ENCODE measurements at places on chromosomes 2 and 18.

DNA sequence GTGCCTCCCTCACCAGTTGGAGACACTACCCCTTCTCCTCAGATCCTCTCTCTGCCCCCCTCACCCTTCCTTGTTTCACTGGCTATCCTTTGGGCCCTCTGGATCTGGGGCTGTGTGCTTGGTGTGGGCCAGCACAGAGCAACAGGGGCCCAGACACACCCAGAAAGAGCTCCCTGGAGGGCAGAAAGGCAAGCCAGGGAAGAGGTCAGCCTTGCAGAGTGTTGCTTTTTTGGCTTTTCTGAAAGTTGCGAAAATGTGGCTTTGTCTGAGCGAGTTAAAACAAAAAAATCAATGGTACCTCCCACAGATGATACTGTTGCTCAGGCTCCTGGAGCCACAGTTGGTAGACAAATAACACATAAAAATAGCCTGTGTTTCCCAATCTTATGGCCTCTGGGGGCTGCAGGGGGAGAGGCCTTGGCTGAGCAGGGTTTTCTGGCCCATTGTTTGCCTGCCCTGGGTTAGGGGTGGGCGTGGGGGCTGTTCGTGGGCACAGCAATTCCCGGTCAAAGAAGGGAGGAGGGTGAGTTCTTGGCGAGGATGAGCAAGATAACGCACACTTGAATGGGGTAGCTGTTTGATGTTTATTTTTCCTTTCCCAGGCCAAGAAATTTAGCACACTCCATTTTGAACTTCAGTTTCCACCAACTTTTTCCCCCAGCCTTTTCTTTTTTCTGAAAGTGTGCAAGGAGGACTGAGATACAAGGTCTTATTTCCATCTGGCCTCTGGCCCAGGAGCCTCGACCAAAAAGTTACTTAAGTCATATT, 167.0 kb upstream of the HAAO start:
- peak; percentile 70 for DNase-seq

DNA sequence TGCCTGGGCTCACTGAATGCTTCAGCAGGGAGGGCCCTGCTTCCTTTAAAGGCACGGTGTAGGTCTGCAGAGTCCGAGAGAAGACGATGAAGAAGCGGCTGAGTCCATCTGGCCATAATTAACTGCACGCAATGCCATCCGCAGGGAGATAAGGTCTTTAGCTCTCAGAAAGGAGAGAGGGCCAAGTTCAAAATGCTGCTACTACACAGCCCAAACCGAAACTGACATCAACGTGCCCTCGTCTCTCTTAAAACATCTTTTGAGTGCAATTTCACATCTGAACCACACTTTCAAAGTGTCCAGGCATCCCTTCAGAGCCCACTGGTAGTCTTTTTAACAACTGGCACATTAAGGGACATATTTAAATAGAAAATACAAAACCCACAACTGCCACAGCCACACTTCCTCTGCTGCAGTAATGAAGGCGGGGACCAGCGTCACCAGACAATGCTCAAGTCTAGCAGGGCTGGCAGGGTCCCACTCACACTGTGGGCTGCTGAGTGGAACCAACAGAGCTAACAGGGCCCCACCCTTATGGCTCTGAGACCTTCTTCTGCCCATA, 35.8 kb downstream of the ST3GAL5 start:
- DNase-seq: peak; percentile 76

DNA sequence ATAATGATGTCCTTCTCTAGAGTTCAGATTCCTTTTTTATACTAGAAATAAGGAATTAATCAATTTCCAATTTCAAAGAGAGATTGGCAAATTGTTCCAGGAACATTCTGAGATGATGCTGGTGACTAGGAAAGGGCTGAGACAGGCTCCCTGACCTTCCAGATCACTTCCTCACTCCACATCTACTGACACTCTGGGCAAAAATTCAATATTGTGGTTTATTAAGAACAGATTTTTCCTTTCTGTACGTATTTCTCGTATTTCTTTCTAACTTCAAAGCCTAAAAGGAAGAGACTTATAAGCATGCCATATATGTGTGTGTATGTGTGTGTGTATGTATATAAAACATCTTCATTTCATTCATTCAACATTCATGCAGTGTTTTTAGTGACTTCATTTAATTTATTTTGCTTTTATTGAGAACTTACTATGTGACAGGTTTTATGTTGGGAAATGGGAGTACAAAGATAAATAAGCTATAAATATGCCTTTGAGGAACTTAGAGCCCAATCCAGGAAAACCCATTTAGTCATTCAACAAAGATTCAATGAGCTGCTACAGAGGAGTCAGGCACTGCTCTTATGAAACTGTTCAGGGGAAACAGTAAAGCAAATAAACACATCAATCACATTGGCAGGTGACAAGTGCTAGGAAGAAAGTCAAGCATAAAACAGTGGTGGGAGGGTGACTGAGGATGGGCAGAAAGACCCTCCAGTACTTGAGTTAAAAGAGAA, 137.9 kb downstream of the RDH14 start:
- DNase-seq: peak; percentile 25

DNA sequence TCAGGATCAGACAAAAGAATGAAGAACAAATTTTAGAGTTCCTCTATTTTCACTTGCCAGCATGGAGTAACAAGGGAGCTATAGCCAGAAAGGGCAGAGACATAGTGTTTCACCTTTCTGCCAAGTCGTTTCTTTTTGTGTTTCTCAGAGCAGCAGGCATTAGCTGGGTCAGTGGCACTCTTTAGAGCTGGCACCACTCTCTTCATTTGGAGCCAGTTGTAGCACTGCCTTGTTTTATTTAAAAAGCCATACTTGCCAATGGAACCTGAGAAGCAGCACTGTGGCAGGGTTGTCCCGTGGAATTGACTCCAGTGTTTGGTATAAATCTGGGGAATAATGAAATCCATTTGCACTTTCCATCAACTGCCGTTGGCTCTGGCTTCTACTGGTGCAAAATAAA, 64.0 kb downstream of the LRRTM4 start:
- no peak for DNase-seq

DNA sequence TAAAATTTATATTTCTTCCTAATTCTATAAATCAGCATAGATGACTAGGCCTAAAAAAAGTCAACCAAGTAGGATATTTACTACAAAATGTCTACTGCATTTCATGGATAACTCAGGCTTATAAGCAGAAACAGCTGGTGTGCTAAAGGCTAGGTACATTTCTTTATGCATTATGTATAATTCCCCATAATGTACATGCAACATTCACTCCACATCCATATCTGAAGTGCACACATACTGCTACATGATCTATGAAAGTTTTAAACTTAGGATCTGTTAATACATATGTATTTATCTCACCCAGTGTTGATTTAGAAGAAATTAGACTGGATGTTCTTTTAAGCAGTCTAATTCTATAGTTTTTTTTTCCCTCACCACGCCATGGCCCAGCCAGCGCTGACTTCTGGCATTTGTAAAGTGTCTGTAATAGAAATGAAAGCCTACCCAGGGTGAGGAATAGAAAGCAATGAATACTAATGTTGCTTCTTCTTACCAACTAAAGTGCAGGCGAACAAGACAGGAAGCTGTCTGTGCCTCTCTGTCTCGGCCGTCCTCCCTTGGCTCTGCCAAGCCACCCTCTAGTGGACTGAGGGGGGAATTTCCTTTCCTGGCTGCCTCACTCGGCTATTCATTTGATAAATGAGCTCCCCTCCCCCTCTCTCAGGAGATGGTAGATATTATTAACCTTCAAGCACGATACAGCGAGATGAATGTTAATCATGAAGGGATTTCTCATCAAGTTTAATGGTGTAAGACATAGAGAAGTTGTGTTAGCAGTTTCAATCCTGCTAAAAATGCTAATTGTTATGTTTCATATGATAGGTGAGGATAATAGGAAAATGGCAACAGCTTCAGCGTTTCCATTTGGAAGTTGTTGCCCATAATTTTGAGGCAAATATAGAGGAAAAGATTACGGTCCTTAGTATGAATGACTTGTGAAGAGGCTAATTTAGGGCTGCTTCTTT, 384.5 kb downstream of the MTX2 start:
- peak; percentile 91 for DNase-seq

DNA sequence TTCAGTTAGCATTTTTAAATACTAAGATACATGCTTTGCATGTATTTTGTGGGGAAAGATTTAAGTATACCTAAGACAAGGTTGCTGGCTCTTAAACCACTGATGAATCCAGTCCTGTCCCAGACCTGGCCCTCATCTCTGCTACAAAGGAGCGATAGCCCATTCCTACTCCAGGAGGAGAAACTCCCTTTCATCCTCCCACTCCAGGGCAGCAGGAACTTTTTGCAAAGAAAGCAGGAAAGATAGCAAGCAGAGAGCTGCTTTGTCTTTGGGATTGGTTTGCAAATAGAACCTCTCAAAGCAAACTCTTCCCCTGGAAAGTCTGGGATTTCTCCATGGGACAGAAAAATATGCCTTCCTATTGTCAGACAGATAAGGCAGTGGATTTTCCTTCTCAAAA, 43.6 kb upstream of the COPS8 start:
- DNase-seq: no peak

DNA sequence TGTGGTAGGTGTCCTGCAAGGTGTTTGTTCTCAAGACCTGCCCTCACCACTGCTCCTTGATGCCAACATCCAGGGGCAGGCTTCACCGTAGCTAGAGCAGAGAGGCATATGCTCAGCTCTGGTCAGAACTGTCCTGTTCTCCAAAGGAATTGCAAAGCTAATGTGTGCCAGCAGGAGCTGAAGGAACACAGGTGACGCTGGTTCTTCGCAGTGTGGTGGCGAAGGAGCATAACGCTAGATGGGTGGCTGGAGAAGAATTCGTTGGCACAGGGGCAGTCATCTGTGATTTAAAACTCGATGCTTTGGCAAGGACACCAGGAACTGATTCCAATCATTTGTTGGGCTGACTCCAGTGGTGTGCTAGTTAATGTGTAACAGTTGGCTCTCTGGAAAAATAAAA, 11.4 kb upstream of the PER2 start:
- DNase-seq: no peak

DNA sequence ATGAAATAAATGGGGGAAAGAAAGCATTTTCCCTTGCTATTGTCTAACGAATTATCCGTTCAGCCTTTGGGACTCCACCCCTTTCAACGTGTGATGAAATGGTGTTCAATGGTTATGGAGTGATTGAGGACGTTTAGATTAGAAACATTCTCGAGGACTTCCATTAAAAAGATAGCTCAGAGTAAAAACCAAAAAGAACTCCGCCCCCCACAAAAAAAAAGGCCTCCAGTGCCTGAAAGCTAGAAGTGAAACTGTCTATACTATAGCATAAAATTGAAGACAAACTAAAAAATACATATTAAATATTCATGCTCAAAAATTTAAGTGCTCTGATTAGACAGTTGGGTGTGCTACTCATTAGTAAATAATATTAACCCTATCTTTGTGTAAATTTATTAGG, 3.0 kb upstream of the ZNF516 start:
- DNase-seq: no peak

GRCh38 chr2:148201075-148202004, 180.4 kb downstream of the MBD5 start:
- peak; percentile 47 for DNase-seq

GRCh38 chr2:16633621-16634430, 31.8 kb downstream of the CYRIA start:
- no peak for DNase-seq

GRCh38 chr2:38268691-38269327, 108.3 kb downstream of the ATL2 start:
- DNase-seq: peak; percentile 85

- DNase-seq: no peak
These were observed 96.6 kb downstream of the RAPH1 start for GRCh38 chr2:203438528-203438927.

DNA sequence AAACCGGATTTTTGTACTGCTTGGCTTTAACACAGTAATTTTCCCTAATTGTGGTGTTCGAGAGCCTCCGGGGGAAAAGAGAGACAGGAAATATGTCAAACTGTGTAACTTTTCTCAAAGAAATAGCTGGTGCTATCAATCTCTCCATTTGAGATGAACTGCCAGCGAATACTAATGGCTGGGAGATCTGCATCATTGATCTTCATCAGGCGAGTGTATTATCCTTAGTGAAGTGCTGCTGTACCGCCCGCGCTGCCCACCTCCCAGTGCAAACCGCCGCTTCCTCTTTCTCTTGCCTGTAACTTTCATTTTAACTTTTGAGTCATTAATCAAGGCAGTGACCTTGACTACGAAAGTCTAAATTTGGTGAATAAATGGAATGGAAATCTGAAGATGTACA, 246.1 kb upstream of the ST6GAL2 start:
- DNase-seq: no peak

DNA sequence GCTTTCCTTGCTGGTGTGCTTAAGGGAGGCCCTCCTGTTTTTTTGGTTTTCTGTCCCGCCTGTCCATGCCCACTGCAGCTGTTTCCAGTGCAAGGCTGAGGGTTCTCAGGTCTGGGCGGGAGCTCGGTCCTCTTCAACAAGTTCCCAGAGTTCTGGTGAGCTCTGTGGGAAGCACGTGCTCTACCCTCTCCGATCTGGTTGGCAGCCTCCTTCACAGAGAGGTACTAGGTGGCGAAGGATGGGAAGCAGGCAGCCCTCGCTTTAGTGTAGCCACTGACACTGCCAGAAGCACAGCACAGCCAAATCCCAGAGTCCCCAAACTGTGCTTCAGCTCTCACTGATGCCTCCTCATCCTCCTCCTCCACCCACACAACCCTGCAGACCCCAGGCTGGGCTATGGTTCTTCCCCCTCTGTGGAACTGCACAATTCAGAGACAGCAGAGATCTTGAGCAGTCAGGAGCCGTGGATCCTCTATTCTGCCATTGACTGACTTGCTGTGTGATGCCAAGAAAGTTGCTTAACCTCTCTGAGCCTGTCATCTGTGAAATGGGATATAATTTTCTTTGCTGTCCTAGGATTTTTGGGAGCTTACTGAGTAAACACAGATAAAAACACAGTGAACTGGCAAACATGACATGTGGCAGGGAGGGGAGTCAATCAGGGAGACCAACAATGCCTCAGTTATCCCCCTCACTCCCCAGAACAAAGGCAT, 157.3 kb downstream of the MSH2 start:
- no peak for DNase-seq

GRCh38 chr2:11977766-11978524, 231.5 kb downstream of the LPIN1 start:
- no peak for DNase-seq

GRCh38 chr2:27804146-27804545, 32.6 kb downstream of the MRPL33 start:
- DNase-seq: peak; percentile 59

GRCh38 chr18:44693030-44693784, 12.5 kb downstream of the SETBP1 start:
- DNase-seq: peak; percentile 84

DNA sequence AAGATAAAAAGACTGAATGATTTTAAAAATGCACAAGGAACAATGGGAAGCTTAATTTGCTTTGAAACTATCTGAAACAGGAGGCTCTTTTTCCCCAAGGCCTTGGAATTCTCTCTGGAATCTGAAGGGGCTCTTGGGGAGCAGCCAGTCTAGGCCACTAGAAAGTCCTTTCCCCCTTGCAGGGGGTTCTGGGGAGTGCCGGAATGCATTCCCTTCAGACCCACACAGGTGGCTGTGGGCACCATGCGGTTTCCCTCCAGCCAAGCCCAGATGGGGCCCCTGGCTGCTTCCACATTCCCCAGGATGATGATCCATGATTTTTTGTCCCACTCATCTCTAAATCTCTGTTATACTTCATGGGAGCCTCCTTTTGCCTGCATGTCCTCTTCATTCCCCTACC, 10.7 kb downstream of the GPR45 start:
- no peak for DNase-seq

- no peak for DNase-seq
These were observed 28.2 kb downstream of the LAMA1 start for GRCh38 chr18:7089369-7089768.

Data from GM23248 (cell line).